ENCODE measurements at places on chromosomes 11 and 22. TPM values are rescaled to one million over a fixed set of nuclear protein-coding genes. Genes with fewer than 3 reads are reported as not detected.

GRCh38 chr11:57514538-57515331 lies 767 bp downstream of the SLC43A1 start:
- peak; percentile 42 for DNase-seq

NPTXR gene
- 6.6 TPM for total RNA-seq

GRCh38 chr11:115267871-115268270 lies 236.3 kb downstream of the CADM1 start:
- no peak for DNase-seq

DNA sequence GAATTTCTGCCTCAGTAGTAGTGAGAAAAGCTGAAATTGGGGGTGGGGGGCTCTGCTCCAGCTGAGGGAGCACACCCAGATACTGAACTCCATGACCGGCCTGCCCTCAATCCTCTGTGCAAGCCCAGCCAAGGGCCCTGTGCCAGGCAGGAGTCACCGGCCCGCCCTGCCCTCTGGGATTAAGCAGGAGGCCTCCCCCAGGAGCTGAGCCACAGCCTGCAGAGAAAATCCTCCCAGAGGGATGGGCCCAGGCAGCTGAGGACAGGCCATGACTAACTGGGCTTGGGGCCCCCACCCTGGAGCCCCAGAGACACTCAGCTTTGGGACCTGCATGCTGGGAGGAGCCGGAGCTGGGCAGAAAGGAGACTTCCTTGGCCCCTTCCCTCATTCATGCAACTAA lies 48.8 kb downstream of the MN1 start:
- no peak for DNase-seq

DGCR2 gene
- 81.8 TPM for total RNA-seq

DNA sequence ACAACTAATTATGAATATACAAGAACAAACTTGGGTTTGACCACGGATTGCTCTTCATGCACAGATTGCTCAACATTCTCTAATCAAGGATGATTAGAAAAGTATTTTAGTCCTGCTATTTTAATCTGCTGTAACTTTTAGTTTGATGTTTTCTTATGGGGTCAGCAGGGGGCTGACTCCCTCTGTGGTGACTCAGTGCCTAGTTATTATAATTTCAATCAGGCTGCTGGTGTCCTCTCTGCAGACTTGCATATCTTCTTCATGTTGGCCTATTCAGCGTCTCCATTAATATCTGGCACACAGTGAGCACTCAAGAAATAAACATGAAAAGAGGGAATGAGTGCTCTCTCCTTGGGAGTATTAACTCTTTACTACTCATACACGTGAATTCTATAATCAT lies 223.8 kb upstream of the DDI1 start:
- no peak for DNase-seq

DNA sequence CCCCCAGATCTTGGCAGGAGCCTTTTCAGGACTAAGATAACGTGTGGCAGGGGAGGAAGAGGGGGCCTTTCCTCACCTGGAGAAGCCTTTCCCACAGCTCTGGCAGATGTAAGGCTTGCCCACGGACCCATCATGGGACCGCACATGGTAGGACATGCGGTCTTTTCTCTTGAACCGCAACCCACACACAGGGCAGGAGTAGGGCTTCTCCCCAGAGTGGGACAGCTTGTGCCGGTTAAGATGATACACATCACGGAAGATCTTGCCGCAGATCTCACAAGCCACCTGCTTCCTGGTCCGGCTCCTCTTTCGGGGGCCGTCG lies 1.9 kb downstream of the PATZ1 start:
- no peak for DNase-seq

All from Calu3 (cell line).